ENCODE measurements at places on chromosomes 3 and 15. TPM values are rescaled to one million over a fixed set of nuclear protein-coding genes. Genes with fewer than 3 reads are reported as not detected.

The BRPF1 gene
- 19.4 TPM for total RNA-seq

The ANKUB1 gene
- total RNA-seq, result not detected

The EPHA6 gene
- not detected for total RNA-seq

The GP9 gene
- total RNA-seq, result not detected

The ANKRD63 gene
- total RNA-seq, result not detected

The KNG1 gene
- not detected for total RNA-seq

The AP3B2 gene
- 0.52 TPM for total RNA-seq

The TBC1D5 gene
- 57.2 TPM for total RNA-seq

The CP gene
- total RNA-seq, result not detected

The CAMKV gene
- 0.69 TPM for total RNA-seq

The CDHR4 gene
- total RNA-seq, result not detected

The SPATA12 gene
- not detected for total RNA-seq

The TUSC7 gene
- not detected for total RNA-seq

The USP13 gene
- total RNA-seq, result 12.1 TPM

The RBP2 gene
- not detected for total RNA-seq

The FSD2 gene
- total RNA-seq, result not detected

The ZNF619 gene
- total RNA-seq, result 4.7 TPM

The LRTM1 gene
- not detected for total RNA-seq

The GRM7 gene
- not detected for total RNA-seq

The AHSG gene
- not detected for total RNA-seq

The TIMP4 gene
- total RNA-seq, result not detected

The OR4M2 gene
- total RNA-seq, result not detected

The ENTPD3 gene
- total RNA-seq, result not detected

The HES1 gene
- 2.5 TPM for total RNA-seq

The DCLK3 gene
- not detected for total RNA-seq

The ZNF662 gene
- total RNA-seq, result 1.5 TPM

The ZNF80 gene
- total RNA-seq, result 0.44 TPM

The GOLGB1 gene
- total RNA-seq, result 18.2 TPM

The SPINK8 gene
- not detected for total RNA-seq

The POMGNT2 gene
- 7.6 TPM for total RNA-seq

The CD86 gene
- not detected for total RNA-seq

The GXYLT2 gene
- not detected for total RNA-seq

The FEZF2 gene
- total RNA-seq, result not detected

The IGSF11 gene
- 0.12 TPM for total RNA-seq

The COL6A6 gene
- not detected for total RNA-seq

The POC1A gene
- total RNA-seq, result 32.7 TPM

The RETNLB gene
- not detected for total RNA-seq

The SPATA16 gene
- total RNA-seq, result not detected

The SKOR1 gene
- 0.07 TPM for total RNA-seq

The CATSPER2 gene
- 3.5 TPM for total RNA-seq

The NR2E3 gene
- total RNA-seq, result not detected

The CTNNB1 gene
- 106 TPM for total RNA-seq

The MYL3 gene
- not detected for total RNA-seq

The SLMAP gene
- total RNA-seq, result 35.1 TPM

The ZNF860 gene
- total RNA-seq, result not detected
